Suprapubic skin (tissue), 4 donors: ENCODE measurements at places on chromosomes 2 and 18. TPM values are rescaled to one million over a fixed set of nuclear protein-coding genes. Genes with fewer than 3 reads are reported as not detected.

Gene STARD6
- total RNA-seq = not detected

Gene SKOR2
- total RNA-seq = not detected

DNA sequence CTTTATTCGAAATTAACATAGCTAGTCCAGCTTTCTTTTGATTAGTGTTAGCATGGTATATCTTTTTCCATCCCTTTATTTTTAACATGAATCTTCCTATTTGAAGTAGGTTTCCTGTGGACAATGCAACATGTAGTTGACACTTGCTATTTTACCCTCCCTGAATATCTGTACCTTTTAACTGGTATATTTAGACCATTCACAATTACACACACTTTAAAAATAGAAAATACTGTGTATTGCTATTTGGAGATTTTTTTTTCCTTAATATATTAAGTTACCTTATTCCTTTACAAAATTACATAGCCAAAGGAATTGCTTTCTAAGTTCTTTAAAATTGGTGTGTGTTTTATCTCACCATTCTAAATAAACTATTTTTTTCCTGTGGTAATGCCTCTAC, 15.0 kb downstream of the RNF144A start:
- H3K4me3 ChIP-seq = no peak overlapping the region
- no peaks in the 10 kb centered on the region for H3K27me3 ChIP-seq
- DNase-seq = no peak

Gene GTF2A1L
- 1.1 TPM for total RNA-seq

Gene COX7A2L
- total RNA-seq = 111 TPM

Gene TBR1
- not detected for total RNA-seq

DNA sequence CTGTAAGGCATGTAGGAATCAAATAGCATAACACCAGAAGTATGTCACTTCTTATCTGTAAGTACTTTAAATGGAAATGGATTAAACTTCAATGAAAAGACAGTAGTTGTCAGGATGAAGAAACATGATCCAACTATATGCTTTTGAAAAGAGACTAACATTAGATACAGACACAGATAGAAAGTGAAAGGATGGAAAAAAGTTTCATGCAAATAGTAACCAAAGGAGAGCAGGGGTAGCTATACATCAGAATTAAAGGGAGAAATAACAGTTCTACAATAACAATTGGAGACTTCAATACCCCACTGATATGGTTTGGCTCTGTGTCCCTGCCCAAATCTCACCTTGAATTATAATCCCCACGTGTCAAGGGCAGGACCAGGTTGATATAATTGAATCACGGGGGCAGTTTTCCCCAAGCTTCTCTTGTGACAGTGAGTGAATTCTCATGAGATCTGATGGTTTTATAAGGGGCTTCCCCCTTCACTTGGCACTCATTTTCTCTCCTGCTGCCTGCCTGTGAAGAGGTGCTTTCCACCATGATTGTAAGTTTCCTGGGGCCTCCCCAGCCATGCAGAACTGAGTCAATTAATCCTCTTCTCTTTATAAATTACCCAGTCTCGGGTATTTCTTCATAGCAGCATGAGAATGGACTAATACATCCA, 205.4 kb upstream of the CDH2 start:
- H3K36me3 ChIP-seq = no peaks in the 10 kb centered on the region
- no peak overlapping the region for H3K4me3 ChIP-seq
- no peak overlapping the region for H3K27ac ChIP-seq
- no peaks in the 10 kb centered on the region for H3K27me3 ChIP-seq
- no peak for DNase-seq
- H3K4me1 ChIP-seq = no peaks in the 10 kb centered on the region

DNA sequence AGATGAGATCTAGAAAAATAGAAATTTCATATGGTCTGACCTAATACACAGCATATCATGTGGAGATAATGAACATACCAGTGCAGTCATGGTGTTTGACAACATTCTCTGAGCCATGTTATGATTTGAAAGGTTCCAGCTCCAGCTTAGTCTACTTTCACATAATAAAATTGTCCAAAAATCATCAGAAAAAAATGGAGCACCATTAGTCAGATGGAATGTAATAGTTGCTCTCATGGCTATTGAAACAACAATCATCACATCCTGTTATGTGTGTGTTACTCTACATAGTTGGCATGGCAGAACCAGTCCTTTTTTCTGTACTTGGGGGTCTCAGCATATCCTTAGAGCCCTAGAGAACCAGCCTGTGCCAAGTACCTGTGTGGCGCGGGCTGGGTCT, 678.9 kb upstream of the FANCL start:
- H3K4me3 ChIP-seq = no peak overlapping the region
- no peak for DNase-seq
- H3K4me1 ChIP-seq = no peaks in the 10 kb centered on the region
- no peaks in the 10 kb centered on the region for H3K27me3 ChIP-seq
- no peak overlapping the region for H3K27ac ChIP-seq

Gene ECEL1
- 0.83 TPM for total RNA-seq
